ENCODE measurements at places on chromosomes 12 and 14.

- DNase-seq, result peak; percentile 76
Measured at GRCh38 chr12:121590476-121591143, 9.8 kb upstream of the KDM2B start.

DNA sequence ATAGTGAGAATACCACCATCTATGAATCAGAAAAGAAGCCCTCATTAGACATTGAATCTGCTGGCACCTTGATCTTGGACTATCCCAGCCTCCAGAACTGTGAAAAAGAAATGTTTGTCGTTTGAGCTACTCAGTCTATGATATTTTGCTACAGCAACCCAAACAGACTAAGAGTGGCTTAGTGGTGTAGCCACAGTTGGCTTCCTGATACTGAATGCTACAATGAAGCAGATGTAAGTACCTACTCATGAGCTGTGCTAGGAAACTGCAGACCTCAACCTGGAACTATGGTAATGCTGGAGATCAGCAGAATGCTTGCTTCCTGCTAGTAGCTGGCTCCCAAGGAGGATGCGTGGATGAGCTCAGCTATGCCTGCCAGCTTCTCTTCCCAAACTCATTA is 268.6 kb upstream of the CRY1 start:
- DNase-seq, result no peak

DNA sequence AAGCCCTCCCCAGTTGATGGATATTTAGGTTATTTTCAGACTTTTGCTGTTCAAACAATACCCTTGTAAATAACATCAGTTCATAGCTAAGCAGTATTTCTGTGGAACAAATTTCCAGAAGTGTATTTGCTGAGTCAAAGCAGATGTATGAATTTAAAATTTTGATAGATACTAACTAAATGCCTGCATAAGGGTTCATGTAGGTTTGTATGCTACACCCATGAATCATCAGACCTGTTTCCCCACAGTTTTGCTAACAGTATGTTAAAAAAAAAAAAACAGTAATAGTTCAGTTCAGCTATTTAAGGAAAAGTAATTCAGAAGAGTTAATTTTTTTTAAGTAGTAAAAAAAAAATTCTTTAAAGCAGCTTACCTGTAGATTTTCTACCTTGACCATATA is 236.1 kb upstream of the DIO2 start:
- no peak for DNase-seq

- DNase-seq, result no peak
Measured at GRCh38 chr12:30142301-30142700, 358.6 kb upstream of the TMTC1 start.

All from OCI-LY7 (cell line).